Epithelial cell of esophagus (primary cell): ENCODE measurements at places on chromosomes 11 and 22.

DNA sequence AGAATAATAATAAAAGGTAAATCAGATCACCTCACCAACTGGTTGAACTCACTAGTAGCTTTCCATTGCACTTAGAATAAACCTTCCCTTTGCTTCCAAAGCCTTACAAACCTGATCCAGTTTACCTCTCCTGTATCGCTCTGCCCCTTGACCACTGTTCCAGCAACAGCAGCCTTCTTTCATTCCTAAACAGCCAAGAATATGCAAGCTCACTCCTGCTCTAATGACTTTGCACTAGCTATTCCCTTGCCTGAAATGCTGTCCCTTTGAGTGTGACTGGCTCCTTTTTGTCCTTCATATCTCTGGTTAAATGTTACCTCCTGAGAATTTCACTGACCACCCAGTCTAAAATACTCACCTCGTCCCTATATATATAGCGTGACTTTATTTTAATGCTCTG, 9.6 kb upstream of the PIK3C2A start:
- no peak for DNase-seq

- no peak for DNase-seq
Observed at GRCh38 chr22:32777987-32778386, 23.5 kb upstream of the TIMP3 start.

- no peak for DNase-seq
Observed at GRCh38 chr11:9689721-9690120, 25.8 kb downstream of the SWAP70 start.

- DNase-seq = no peak
Observed at GRCh38 chr22:50578776-50579310, 616 bp upstream of the CPT1B start.

- no peak for DNase-seq
Observed at GRCh38 chr11:67082071-67082791, 25.6 kb downstream of the RHOD start.

GRCh38 chr11:127074151-127074761, 73.7 kb upstream of the KIRREL3 start:
- peak; percentile 11 for DNase-seq

GRCh38 chr11:118212781-118213191, 12.0 kb downstream of the JAML start:
- no peak for DNase-seq

GRCh38 chr11:1295086-1295485, 14.3 kb downstream of the TOLLIP start:
- no peak for DNase-seq

- DNase-seq = no peak
Observed at GRCh38 chr11:104090767-104091166, 54.3 kb downstream of the DDI1 start.

GRCh38 chr11:119126675-119127268, 5.4 kb downstream of the HINFP start:
- no peak for DNase-seq

GRCh38 chr11:17547932-17548331, 873 bp downstream of the OTOG start:
- DNase-seq = no peak

GRCh38 chr22:38927033-38927781, 30.2 kb upstream of the APOBEC3A start:
- peak; percentile 51 for DNase-seq

GRCh38 chr11:14898355-14898754, 6.3 kb upstream of the CYP2R1 start:
- no peak for DNase-seq

DNA sequence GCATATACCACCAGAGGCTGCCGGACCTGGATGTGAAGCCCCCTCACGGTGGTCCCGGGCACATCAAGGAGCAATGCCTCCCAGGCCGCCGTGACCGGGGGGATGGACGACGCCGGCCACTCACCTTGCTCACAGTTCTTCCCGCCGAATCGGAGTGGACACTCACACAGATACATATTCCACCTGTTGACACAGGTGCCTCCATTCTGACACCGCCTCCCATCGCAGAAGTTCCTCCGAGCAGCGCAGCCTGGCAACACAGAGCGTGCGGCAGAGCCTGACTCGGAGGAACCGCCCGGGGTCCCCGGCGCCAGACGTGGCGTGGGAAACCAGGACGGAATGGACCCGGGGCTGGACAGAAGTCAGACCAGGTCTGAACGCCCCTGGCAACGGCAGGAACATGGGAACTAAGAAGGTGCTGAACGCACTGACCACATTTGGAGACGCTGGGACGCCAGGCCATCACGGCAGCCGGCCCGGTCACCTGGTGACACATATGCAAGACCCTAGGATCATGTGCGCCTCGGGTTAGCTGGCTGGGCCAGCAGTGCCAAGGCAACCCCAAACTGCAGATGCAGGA, 74.2 kb downstream of the TRMU start:
- no peak for DNase-seq

GRCh38 chr11:15638386-15638787, 523.7 kb downstream of the INSC start:
- peak; percentile 20 for DNase-seq

GRCh38 chr11:79059141-79059540, 381.7 kb downstream of the TENM4 start:
- peak; percentile 17 for DNase-seq

DNA sequence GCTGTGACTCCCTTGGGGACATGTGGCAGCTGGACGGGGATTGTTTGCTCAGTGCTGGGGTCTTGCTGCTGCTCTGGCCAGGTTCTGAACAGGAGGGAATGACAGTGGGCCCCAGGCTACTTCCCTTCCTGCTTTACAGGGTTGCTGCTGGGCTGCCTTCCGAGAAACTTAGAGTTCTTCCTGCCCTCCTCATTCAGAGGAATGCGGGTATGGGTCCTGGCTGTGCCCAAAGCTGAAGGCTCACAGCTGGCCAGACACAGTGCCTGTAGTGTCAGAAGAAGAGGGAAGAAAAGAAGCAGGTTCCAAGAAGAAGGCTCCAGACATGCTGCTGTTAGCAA, 108.3 kb upstream of the PARVA start:
- peak; percentile 63 for DNase-seq

DNA sequence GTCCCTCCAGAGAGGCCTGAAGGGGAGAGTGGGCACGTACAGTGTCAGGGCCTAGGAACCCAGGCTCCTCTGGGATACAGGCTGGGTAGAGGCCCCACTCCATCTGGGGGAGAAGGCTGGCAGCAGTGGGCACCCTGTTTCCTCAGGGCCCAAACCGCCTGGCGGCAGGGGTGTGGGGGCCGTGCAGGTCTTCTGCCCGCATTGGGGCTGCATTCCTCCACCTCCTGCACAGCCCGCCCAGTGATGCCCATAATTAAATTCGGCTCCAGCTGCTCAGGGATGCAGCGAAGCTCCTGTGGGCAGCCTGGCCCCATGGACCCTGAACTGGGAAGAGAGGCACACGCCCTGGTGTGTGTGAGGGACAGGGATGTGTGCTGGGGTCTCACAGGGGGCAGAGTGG, 35.4 kb downstream of the KCNQ1OT1 start:
- DNase-seq = no peak

- no peak for DNase-seq
Observed at GRCh38 chr11:3080104-3080503, 22.9 kb upstream of the CARS1 start.
